NCI-H446 (cell line): ENCODE measurements at places on chromosomes 4 and X.

DNA sequence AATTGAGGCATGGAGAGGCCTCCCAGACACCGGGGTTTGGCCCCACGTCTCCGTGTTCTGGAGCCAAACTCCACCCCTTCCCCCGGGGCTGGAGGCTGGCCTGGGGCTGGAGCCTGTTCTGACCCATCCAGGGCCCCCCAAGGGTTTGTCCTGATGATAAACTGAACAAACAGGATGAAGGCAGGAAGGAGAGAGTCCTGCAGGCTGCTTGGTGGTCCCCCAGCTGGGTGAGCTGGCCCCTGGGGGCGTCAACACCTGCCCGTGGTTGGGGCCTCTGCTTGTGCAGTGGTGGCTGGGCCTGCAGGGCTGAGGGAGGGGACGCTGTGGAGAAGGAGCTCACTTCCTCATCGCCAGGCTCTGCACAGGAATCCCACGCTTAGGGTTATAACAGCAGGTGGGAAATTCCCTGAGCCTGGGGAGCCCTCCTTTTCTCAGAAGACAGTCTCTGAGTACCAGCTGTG lies 2.3 kb downstream of the SH3TC1 start:
- no peak for DNase-seq

DNA sequence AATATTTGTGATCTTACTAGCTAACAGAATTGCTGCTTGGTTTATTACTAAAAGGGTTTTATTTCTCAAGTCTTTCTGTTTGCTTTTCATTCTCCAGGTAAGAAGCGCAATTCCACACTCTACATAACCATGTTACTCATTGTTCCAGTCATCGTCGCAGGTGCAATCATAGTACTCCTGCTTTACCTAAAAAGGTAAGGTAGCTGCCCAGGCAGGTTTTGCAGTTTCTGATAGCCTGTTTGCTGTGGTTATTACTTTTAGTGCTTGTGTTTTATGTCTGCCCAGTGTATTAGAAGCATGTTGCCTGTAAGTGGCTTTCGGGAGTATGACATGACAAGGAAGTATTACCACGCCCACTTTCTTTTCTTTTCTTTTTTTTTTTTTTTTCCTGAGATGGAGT lies 46.4 kb downstream of the IL13RA1 start:
- DNase-seq = no peak

DNA sequence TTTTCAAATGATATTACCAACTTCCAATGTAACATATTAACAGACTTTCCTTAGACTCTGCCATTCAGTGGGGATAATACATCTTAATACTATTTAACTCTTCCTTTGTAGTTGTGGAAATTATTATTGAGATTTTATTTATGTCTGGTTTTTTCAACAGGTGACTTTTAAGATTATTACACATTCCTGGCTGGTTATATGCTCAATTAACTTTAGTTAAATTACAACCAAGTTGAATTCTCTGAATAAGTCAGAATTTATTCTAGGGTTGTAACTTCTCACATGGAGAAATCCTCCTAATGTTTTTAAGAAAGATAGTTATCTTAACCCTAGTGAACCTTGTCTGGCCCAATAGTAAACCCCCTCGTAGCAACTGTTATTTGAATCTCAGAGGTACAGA lies 107.3 kb downstream of the SLC10A6 start:
- DNase-seq = no peak

GRCh38 chrX:74340051-74340450 lies 36.1 kb downstream of the ZCCHC13 start:
- DNase-seq = no peak

- no peak for DNase-seq
These were observed 140.6 kb downstream of the GPM6A start for GRCh38 chr4:175671491-175671934.

- no peak for DNase-seq
These were observed 809 bp upstream of the SLC6A14 start for GRCh38 chrX:116435597-116435996.

DNA sequence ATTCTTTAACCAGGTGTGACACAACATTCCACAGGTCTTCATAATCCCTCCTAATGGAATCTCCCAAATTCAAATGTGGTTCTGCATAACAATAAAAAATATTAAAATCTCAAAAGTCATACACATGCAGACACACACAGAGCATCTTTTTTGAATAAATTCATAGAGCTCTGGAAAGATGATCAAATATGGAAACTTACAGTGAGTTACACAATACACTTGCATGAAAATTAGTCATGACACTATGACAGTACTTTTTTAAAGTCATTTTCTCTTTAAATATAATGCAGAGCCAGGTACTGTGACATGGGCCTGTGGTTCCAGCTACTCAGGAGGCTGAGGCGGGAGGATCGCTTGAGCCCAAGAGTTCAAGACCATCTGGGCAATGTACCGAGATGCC lies 38.9 kb downstream of the DDX60L start:
- no peak for DNase-seq
